ENCODE measurements at places on chromosomes 11 and 22.
A peak's percentile ranks its signal among the peaks of the same experiment; 100 is the strongest.

DNA sequence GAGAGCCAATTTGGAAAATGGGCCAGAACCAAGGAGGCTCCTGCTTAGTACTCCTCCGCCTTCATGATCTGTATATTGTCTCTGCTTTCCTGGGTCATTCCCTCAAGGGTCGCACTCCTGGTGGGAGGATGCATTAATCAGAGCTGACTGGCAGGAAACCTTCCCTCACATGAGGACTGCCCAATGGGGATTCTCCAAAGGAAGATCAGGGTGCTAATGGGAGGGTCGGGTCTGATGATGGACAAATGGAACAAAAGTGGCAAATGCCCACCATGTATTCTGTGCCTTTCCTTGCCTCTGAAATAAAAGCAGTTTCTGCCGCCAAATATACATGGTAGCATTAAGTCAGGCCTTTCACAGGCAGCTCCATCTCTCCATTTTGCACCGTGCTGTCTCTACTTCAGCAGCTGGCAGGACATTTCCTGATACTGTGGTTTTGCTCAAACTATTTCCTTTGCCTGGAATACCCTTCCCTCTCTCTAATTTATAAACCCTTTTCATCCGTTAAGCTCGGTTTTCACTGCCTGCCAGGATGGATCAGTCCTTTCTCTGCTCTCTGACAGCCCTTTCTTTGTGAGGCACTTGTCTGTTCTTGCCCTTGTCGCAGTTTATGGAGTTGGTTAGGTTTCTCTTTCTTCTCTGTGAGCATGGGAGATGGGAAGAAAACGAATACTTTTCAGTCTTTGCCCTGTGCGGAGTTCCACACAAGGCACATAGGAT, 13.5 kb downstream of the SREBF2 start:
- DNase-seq = no peak

- peak; percentile 43 for DNase-seq
These were observed 19.5 kb downstream of the PIK3IP1 start for GRCh38 chr22:31272522-31273446.

DNA sequence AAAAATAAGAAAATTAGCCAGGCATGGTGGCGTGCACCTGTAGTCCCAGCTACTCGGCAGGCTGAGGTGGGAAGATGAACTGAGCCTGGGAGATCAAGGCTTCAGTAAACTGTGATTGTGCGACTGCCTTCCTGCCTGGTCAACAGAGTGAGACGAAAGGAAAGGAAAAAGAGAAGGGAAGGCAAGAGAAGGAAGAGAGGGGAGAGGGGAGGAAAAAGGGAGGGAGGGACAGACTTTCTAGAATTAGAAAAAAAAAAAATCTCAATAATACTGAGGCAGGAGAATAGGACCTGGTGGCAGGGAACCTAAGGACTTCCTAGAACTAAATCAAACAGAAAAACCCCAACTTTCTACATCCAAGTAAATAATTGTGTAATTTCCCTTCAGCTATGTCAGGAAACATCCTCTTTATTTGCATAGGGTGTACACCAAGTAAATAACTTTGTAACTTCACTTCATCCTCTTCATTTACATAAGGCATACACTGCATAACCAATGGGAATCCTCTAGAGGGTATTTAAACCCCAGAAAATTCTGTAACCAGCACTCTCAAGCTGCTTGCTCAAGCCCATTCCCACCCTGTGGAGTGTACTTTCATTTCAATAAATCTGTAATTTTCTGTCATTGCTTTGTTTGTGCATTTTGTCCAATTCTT, 8.7 kb downstream of the SBF2 start:
- DNase-seq = no peak

DNA sequence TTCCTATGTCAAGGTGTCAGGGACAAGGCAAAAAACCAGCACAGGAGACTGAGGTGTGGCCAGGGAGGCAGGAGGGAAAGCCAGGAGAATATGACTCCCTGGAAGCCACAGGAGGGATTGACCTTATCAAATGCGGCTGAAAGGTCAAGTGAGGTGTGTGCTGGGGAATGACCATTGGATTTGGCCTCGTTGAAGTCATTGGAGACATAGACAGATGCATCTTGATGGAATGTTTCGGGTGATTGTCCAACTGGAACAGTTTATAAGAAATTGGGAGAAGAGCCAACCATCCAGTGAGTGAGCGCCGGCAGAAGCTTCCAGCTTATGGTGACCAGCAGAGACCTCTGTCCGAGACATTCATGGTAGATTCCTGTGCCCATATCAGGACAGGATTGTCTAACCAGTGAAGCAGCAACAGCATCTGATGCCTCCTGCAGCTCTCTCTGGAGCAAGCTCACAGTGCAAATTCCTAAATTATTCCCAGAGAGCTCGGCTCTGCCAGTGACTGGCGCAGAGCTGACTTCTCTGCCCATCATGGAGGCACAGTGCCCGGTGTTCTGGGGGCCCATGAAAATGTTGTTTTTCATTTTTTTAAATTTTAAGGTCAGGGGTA, 95.4 kb downstream of the MYO18B start:
- DNase-seq = no peak
